Esophagus muscularis mucosa (tissue), 4 donors: ENCODE measurements at places on chromosomes 12 and 14. TPM values are rescaled to one million over a fixed set of nuclear protein-coding genes. Genes with fewer than 3 reads are reported as not detected.

The LEMD3 gene
- 39.0 TPM for total RNA-seq

The GMFB gene
- 47.2 TPM for total RNA-seq

The ANO6 gene
- total RNA-seq: 160 TPM

The PRMT5 gene
- 42.4 TPM for total RNA-seq

The SCN8A gene
- total RNA-seq: 0.26 TPM

The TAS2R10 gene
- total RNA-seq: not detected

The ANO4 gene
- 0.06 TPM for total RNA-seq

The BDKRB2 gene
- 16.1 TPM for total RNA-seq

The FGF6 gene
- not detected for total RNA-seq

The MANSC4 gene
- not detected for total RNA-seq

The DDX23 gene
- 75.9 TPM for total RNA-seq

The SLC22A17 gene
- total RNA-seq: 28.4 TPM

The SMIM41 gene
- 26.6 TPM for total RNA-seq

The EPYC gene
- not detected for total RNA-seq

The ANO2 gene
- total RNA-seq: 4.6 TPM

The CIT gene
- total RNA-seq: 14.8 TPM

The ARHGAP9 gene
- total RNA-seq: 12.9 TPM

The LUM gene
- 83.5 TPM for total RNA-seq

The IL23A gene
- not detected for total RNA-seq

The KRT78 gene
- 2.1 TPM for total RNA-seq

The SLC48A1 gene
- total RNA-seq: 44.6 TPM

The ZDHHC22 gene
- total RNA-seq: not detected

The PLBD1 gene
- 18.7 TPM for total RNA-seq

The ZC3H10 gene
- 7.4 TPM for total RNA-seq

The VRTN gene
- not detected for total RNA-seq

The CIROP gene
- total RNA-seq: 0.19 TPM

The CIPC gene
- total RNA-seq: 42.4 TPM

The PLD4 gene
- total RNA-seq: under 0.01 TPM

The SOAT2 gene
- total RNA-seq: not detected

The CLEC14A gene
- total RNA-seq: 41.1 TPM

The AKAP3 gene
- 0.83 TPM for total RNA-seq

The SERPINA10 gene
- total RNA-seq: not detected

The BHLHE41 gene
- total RNA-seq: 15.0 TPM

The LBHD2 gene
- total RNA-seq: not detected

The SLC17A8 gene
- not detected for total RNA-seq

The RIMBP2 gene
- 1.5 TPM for total RNA-seq

The KLHDC2 gene
- total RNA-seq: 88.9 TPM

The CRIP2 gene
- 401 TPM for total RNA-seq

The NTS gene
- total RNA-seq: 0.40 TPM

The FGF23 gene
- total RNA-seq: not detected

The LALBA gene
- not detected for total RNA-seq

The INHBC gene
- total RNA-seq: not detected

The PTGER2 gene
- 2.1 TPM for total RNA-seq

The KRT72 gene
- not detected for total RNA-seq

The KRT5 gene
- total RNA-seq: not detected

The REP15 gene
- 1.3 TPM for total RNA-seq

The KIF26A gene
- 6.4 TPM for total RNA-seq

The DBX2 gene
- total RNA-seq: not detected

The DPY19L2 gene
- 5.0 TPM for total RNA-seq

The RHOJ gene
- total RNA-seq: 11.0 TPM

The ALX1 gene
- not detected for total RNA-seq
